ENCODE measurements at places on chromosomes 6 and 20. TPM values are rescaled to one million over a fixed set of nuclear protein-coding genes. Genes with fewer than 3 reads are reported as not detected.

NT5E gene
- 74.7 TPM for total RNA-seq

FERMT1 gene
- total RNA-seq: 72.0 TPM

PCSK2 gene
- not detected for total RNA-seq

OPRL1 gene
- 1.2 TPM for total RNA-seq

FAM162B gene
- total RNA-seq: not detected
